Progenitor cell of endocrine pancreas (in vitro differentiated cells): ENCODE measurements at places on chromosomes 3 and 15. TPM values are rescaled to one million over a fixed set of nuclear protein-coding genes. Genes with fewer than 3 reads are reported as not detected.

DNA sequence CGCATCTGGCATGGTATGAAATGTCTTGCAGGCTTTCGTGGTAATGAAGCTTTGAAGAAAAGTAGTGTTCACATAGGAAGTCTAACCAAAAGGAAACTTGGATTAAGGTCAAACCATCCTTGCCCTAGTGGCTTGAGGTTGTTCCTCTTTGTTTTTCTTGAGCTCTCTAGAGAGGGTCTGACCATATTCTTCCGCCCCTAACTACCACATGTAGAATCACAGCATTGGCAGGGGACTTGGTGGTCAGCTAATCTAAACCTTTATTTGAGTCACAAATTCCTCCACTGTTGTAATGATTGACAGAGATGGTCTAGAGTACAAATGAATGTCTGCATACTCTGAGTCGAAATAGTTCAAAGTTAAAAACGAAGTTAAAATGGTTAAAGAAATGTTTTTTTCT lies 39.1 kb upstream of the PHLDB2 start:
- no peak for DNase-seq

Gene PPP2R3A
- 32.3 and 35.0 TPM in 2 replicates for total RNA-seq

DNA sequence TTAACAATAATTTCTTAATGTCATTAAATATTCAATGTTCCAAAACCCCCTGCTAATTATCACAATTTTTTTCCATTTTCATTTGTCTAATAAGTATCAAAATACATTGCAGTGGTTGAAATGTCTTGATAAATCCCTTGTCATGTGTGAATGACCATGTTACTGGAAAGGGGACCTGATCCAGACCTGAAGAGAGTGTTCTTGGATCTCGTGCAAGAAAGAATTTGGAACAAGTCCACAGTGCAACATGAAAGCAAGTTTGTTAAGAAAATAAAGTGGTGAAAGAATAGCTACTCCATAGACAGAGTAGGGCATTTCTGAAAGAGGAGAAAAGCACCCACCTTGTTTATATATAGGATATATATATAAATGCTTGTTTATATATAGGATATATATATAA lies 10.4 kb upstream of the SELENOK start:
- no peak for DNase-seq

DNA sequence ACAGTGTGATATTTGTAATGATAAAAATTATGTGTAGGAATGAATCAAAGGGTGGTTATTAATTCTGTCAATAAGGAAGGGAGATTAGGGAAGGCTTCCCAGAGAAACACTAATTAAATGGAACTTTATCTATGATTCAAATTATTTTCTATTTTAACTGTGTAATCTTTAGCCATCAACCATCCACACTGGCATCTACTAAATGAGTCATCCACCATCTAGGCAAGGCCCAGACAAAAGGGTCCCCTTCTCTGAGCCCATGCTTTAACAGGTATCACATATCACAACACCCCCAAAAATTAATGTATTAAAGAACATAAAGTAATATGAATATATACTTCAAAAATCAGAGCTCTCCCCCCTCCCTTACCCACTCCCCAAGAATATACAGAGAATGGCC lies 19.9 kb upstream of the TPM1 start:
- DNase-seq, result no peak

Gene SI
- total RNA-seq, result 2.0 and 2.7 TPM in 2 replicates

DNA sequence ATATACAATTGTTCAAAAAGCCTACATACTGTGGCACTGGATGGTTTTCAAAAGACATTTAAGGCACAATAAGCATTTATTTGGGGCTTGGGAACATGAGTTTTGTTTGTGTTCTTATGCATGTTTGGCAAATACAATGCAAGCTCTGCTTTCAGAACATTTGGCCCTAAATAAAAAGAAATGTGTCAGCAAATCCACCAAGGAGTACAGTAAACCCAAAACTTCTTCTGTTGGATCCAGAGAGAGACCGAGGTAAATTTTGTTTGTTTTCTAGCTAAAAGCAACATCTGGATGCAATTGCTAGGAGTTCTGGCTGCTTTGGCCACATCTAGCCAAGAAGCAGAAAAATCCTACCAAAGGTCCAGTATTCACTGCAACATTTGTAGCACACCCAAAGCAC lies 168.8 kb downstream of the DCLK3 start:
- DNase-seq, result no peak

DNA sequence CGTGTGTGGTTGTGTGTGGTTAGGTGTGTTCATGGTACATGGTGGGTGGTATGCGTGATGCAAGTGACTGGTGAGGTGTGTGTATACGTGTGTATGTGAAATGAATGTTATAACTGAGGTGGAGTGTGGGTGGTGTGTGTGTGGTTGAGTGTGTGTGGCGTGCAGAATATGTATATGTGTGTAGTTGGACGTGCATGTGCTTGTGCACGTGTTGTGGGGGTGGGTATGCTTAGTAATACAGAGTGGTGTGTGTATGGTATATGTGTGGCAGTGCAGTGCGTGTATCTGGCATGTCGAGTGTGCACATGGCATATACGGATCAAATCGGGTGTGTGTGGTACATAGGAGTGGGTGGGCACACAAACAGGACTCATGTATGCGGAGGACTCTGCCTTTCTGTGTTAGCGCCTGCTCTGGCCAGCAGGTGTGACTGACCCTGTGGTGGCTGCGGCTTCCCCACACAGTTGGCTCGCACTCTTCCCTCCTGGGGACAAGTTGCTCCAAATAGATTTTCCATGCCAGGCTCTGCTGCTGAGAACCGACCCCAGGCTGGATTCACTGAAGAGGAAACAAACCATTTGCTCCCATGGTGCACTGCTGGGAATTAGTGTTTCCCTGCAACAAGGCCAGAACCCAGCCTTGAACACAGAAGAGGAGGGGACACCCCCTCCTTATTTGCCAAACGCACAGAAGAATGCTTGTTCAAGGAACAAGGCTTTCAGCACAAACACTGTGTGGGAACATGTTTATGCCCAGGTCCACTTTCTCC lies 1.2 kb upstream of the C3orf70 start:
- DNase-seq, result no peak

Gene PCLAF
- total RNA-seq, result 25.0 and 33.7 TPM in 2 replicates

DNA sequence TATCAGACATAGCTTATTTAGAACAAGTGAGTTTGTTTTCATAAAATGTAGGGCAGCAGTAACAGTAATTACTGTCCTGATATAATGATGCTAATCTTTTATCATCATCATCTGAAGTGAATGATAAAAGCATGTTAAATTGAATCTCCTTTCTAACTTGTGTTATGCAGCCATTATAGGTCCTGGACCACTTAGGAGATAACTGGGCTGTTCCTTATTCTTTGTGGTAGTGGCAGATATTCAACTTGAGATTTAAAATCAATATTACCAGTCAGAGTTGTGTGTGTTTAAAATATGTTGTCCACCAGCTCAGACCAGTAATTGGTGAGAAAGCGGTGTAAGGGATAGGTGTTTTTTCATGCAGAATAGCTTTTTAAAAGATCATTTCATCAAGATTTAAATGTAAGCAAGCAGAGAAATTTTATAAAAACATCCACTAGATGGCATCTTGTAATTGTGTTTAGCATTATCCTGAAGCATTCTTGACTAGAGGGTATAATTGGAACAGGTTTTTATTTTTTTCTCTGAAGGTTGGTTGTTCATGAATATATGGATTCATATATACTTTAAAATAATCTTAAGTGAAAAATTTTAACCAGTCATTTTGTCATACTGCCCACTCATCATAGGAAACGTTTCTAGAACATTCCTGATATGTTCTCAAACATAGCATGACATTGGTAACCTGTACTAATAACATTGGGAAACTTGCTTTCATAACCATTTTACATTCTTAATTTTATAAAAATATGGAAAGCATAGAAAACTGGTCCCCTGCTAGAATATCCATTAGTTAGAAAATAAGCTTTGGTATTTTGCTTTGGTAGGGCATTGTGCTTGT lies 153.9 kb downstream of the BBX start:
- DNase-seq, result no peak

Gene DNAH12
- total RNA-seq, result 1.1 and 1.2 TPM in 2 replicates

Gene CCNB2
- 38.0 and 40.9 TPM in 2 replicates for total RNA-seq

- no peak for DNase-seq
Measured at GRCh38 chr15:81298611-81299010, 25.3 kb downstream of the STARD5 start.

Gene CHMP2B
- total RNA-seq, result 30.9 and 34.9 TPM in 2 replicates

DNA sequence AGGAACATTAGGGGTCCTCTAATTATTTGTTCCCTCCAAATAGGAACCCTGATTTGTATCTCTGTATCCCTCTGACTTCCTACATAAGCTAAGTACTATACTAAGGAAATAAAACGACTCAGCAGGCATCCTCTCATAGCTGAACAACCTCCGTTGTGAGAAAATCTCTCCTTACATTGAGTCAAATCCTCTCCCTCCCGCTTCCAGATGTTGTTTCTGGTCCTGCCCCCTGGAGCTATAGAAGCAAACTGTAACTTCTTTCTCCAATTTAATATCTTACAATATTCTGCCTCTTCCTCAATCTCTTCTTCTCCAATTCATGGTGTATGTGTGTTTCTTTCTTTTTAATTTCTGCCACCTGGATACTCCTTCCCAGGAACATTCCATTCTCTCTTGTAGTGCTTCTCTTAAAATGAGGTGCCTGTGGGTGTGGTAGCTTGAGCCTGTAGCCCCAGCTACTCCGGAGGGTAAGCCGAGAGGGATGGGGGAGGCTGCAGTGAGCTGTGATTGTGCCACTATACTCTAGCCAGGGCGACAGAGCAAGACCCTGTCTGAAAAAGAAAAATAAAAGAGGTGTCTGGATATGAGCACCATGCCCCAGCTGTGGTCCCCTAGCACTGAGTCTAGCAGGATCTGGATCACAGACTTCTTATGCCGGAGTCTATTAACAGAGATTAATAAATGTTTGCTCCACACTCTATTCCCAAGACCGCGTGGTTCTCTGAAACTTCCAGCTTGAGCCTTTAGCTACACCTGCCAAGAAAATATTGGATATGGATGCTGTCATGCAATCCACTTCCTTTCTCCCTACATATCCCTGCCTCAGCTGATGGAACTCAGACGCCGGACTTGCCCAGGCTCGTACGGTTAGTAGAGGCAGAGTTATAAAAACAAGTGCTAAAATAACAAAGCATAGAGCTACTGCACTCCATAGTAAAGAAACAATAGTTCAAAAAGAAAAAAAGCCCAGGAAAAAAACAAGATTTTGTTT lies 42.9 kb upstream of the NEO1 start:
- no peak for DNase-seq

DNA sequence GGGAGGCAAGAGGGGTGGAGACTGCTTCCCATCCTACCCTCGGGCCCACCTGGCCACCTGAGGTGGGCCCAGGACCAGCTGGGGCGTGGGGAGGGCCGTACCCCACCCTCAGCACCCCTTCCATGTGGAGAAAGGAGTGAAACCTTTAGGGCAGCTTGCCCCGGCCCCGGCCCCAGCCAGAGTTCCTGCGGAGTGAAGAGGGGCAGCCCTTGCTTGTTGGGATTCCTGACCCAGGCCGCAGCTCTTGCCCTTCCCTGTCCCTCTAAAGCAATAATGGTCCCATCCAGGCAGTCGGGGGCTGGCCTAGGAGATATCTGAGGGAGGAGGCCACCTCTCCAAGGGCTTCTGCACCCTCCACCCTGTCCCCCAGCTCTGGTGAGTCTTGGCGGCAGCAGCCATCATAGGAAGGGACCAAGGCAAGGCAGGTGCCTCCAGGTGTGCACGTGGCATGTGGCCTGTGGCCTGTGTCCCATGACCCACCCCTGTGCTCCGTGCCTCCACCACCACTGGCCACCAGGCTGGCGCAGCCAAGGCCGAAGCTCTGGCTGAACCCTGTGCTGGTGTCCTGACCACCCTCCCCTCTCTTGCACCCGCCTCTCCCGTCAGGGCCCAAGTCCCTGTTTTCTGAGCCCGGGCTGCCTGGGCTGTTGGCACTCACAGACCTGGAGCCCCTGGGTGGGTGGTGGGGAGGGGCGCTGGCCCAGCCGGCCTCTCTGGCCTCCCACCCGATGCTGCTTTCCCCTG lies 2.2 kb upstream of the FES start:
- DNase-seq, result no peak

GRCh38 chr3:75248974-75249373 lies 415.2 kb upstream of the FRG2C start:
- DNase-seq, result no peak

- no peak for DNase-seq
Measured at GRCh38 chr15:37253877-37254276, 153.5 kb upstream of the MEIS2 start.
